Pancreas (tissue), 10 donors: ENCODE measurements at places on chromosomes 1 and 21. TPM values are rescaled to one million over a fixed set of nuclear protein-coding genes. Genes with fewer than 3 reads are reported as not detected.

Gene LCE3B
- polyA plus RNA-seq = not detected

Gene VPS13D
- polyA plus RNA-seq = 13.7 TPM

Gene VCAM1
- polyA plus RNA-seq = 8.4 TPM

Gene OR4F29
- polyA plus RNA-seq = not detected

Gene SPTA1
- polyA plus RNA-seq = not detected

Gene CRYAA
- not detected for polyA plus RNA-seq

Gene LRRC53
- not detected for polyA plus RNA-seq

Gene BCAR3
- 6.1 TPM for polyA plus RNA-seq

Gene CFHR1
- polyA plus RNA-seq = 0.61 TPM

Gene ABL2
- polyA plus RNA-seq = 3.4 TPM

Gene HTR6
- not detected for polyA plus RNA-seq

Gene PRELP
- polyA plus RNA-seq = 3.4 TPM

Gene VHLL
- not detected for polyA plus RNA-seq

Gene OR2L5
- polyA plus RNA-seq = not detected
